ENCODE measurements at places on chromosomes 2 and 18.

- DNase-seq, result no peak
Measured at GRCh38 chr18:12571630-12572029, 86.3 kb downstream of the SPIRE1 start.

DNA sequence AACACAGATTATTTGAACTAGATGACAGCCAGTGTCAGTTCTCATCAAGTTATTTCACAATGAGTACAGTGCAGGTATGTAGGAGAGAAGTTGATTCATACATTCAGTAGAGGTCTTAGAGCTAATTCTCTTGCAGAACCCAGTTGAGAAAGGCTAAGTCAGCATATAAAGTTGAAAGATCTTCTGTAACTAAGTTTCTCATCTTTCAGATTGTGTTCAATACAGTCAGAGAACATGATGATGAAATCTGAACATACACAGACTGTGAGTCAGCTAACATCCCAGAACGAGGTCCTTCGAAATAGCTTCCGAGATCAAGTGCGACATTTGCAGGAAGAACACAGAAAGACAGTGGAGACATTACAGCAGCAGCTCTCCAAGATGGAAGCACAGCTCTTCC lies 41.9 kb upstream of the LIMS1 start:
- peak; percentile 90 for DNase-seq

DNA sequence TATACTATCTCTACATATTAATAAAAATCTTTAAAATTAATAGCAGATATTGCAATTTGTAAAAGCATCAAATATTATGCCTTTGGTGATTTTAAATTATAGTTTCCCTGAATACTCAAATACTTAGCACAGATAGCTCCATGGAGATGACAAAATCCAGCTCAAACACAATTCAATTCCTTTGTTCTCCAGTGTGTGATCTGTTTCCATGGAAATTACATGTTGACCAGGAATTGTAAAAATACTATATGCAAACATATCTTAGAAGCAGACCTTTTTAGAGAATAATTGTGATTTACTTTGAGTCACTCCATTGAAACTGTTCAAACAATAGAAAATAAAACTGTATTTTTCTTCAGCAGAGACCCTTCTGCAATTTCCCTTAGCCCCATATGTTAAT lies 68.3 kb downstream of the FAM161A start:
- DNase-seq, result no peak

- no peak for DNase-seq
Measured at GRCh38 chr2:109223490-109223889, 94.5 kb downstream of the SH3RF3 start.

- DNase-seq, result no peak
Measured at GRCh38 chr18:37985126-37985525, 419.5 kb upstream of the CELF4 start.

DNA sequence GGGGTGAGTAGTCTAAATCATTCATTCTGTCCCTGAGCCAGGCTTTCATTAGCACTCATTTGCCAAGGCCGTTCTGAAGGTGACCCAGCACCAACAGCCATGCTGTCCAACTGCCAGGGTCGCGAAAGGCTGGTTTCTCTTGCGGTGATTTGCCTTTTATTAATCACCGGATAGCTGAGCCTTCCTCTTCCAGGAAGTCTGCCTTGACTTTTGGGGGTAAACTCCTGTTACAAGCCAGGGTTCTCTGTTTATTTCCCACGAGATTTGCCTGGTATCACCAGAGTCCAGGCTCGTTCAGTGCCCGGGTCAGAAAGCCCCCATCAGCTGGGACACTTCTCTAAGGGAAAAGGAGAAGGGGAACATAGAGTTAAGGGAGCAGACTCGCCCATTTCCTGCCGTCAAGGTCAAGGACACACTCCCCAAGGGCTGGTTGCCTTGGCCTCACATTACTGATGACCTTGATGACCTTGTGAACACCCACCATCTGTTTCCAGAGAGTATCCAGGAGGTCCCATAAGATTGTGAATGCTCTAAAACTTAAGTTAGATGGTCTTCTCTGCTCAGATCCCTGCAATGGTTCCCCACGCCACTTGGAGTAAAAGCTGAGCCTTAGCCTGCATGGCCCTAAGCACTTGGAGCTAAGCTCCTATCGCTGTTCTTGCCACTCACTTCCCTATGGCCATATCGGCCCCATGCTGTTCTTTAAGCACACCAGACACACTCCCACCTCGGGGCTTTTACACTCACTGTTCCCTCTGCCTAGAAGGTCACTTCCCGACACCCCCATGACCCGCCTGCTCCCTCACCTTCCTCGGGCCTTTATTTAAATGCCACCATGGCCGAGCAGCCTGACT lies 118.0 kb upstream of the STPG4 start:
- DNase-seq, result no peak

DNA sequence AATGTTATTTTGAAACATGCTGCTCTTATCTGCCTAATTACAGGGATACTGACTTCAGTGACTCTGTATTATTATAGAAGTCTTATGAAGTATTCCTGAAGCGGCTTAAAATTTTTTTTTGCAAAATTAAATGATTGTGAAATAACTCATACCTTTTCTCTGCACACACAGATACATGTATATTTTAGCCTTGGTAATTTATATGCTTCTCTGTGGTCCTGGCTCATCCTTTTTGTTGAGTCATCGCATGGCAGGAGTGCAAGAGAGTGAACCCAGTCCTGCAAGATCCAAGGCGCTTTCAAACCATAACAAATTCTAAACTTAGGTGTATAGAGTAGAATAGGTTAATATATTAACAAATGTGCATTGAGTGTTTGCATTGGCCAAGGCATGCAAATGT lies 8.6 kb downstream of the CCNT2 start:
- DNase-seq, result peak; percentile 48

DNA sequence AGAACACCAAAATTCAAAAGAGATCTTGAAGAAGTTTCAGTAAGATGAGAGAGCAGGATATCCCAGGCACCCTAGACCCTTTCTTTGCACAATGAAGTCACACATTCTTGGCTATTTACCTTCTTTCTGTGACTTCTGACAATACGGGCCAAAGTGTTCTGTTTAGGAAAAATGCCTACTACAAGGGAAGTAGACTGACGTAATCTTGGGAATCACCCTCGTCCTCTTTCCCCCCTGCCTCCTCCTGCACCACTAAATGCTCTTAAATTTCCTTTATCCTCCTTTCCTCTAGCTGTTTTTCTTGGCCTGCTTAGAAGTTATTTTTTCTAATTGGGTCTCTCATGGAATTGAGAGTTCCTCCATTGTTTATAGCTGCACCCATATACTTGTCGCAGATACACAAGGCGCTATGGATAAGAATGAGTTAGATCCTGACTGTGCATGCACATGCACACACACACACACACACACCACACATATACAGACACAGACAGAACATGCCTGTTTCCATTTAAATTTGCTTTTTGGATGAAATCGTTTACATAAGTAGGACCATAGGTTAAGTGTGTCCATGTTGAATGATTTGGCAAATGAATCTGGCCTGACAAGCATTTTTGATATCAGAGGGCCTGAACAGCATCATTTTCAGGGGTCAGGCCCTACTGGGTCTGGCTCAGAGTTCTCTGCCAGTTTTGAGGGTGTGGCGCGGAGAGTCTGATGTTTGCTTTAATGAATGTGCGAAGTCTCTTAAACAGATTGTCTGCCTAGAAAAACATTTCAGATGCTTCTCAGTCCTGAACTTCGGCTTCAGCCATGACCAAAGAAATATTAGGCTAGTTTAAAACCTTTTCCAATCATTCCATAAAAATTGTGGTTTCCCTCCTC lies 131.9 kb upstream of the NT5C1B start:
- DNase-seq, result no peak

- no peak for DNase-seq
Measured at GRCh38 chr18:7523772-7524171, 43.3 kb upstream of the PTPRM start.

DNA sequence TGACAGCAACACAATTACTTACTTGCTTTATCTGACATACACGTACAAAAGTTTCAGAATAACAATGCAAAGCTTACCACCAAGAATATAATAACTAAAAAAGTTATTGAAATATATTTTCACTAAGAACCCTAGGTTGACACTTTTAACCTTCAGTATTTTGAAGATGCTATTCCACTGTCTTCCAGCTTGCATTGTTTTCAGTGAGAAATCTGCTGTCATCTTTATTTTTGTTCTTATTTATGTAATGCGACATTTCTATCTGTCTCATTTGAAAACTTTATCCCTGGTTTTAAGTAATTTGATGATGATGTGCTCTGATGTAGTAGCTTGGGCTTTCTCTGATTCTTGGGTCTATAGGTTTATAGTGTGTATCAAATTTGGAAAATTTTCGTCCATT lies 165.0 kb upstream of the SMIM21 start:
- no peak for DNase-seq

- no peak for DNase-seq
Measured at GRCh38 chr2:62741127-62741526, 35.6 kb downstream of the EHBP1 start.

- DNase-seq, result no peak
Measured at GRCh38 chr18:62277045-62277444, 48.1 kb upstream of the TNFRSF11A start.

DNA sequence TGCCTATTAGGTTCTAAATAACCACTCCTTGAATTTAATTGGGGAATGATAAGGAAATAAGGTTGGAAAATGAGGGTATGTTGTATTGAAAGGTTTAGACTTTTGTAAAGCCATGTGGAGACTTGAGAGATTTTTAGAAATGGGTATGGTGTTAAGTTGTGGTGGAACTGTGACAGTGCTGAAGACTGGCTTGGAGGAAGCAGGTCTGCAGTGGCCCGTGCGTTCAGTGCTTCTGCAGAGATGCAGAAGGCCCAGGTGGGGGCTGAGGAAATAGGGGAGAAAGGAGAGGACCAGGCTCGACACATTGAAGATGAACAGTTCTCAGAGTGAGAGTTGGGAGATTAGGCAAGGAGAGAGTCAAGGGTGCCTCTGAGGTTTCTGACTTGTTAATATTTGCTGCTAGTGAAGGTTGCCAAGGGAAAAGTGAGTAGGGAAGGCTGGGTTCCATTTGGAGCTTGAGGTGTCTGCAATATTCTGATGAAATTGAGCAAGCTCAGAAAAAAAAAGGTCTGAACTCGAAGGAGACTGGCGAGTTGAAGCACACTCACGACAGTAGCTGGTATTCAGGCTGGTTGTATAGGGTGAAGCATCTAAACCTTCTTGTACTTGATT lies 25.5 kb upstream of the SAG start:
- no peak for DNase-seq

GRCh38 chr18:2917259-2918047 lies 70.6 kb downstream of the EMILIN2 start:
- DNase-seq, result no peak

DNA sequence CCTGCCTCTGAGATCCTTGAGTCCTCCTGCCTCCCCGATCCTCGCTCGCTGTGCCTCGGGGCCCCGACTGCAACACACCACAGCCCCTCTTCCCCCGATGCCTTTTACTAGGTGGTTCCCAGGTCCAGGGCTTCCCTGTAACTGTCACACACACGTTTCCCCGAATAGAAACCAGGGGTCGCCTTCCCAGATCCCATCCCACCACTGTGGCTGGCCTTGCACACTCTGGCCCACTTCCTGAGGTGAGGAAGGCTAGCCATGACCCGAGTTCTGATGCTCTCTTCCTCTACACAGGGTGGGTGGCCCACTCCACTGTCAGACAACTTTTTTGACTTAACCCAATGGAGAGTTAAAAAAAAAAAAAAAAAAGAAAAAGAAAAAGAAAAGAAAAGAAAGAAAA lies 139.6 kb upstream of the ASB18 start:
- DNase-seq, result no peak

DNA sequence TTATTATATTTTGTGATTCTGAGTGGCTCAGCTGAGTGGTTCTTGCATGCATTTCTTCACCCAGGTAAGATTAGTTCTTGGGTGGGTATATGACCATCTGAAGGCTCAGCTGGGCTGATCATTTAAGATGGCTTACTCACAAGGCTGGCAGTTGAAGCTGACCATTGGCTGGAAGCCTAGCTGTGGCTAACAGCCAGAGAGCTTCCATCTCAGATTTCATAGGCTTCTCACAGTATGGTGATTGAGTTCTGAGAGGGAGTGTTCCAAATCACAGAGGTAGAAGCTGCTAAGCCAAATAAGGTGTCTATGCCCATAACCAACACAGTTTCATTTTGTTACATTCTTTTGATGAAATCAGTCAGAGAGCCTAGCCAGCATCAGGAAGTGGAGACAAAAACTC lies 117.4 kb upstream of the RPRM start:
- no peak for DNase-seq

GRCh38 chr2:71223767-71224333 lies 3.1 kb downstream of the PAIP2B start:
- DNase-seq, result peak; percentile 5

DNA sequence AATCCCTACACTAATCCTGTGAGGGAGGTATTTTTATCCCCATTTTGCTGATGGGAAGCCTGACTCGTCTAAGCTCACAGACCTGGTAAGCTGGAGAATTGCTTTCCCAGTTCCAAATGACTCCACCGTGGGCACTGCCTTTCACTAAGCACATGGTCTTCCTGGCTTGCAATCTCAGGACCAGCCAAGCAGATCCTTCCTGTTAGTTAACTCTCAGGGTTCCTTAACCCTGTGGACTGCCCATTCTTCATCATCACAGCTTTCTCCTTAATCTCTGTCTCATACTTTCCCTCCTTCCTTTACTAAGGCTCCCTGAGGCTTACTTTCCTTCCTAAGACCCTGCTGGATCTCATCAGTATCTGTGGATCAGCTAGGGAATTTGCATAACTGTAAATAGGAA lies 122.2 kb upstream of the ZEB2 start:
- DNase-seq, result no peak

DNA sequence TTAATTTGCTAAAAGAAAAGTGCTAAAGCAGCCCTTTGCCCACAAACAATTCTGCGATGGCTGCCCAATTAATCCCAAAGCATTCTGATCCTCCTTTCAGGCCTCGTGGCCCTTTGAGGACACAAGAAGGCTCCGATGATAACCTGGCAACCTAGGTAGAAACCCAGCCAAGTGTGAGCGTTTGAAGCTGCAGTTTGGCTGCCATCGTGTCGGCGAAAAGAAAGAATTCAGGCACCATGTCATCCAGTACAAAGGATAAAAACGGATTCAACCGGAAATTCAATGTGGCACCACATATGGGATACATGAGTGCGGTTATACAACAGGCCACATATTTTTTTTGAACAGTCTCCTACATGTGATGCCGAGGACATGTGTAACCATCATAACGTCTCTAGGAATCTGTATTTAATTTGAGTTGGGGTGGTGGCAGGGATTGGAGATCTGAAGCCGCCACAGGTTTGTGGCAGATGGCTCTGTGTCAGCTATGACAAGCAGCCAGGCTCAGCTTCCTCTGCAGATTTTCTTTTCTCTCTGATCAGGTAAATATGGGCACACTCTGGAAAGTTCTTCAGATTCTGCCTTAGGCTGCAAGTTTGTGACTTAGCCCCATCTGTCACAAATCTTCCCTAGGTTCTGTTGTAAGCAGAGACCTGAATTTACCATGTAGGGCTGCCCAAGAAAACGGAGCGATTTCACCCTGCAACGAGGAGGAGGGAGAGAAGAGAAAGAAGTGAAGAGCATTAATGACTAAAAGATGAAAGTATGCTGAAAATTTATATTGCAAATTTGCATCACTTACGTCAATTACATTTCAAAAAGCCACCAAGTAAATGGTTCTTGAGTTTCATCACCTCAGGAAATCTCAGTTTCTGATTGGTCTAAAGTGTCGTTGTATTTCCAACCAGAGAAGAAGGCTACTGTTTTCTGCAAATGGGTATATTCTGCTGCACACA lies 573.2 kb downstream of the ZEB2 start:
- DNase-seq, result peak; percentile 88

GRCh38 chr18:9280849-9281248 lies 53.7 kb upstream of the TWSG1 start:
- no peak for DNase-seq

Data from fibroblast of skin of right biceps (primary cell).